ENCODE measurements at places on chromosomes 4 and X. TPM values are rescaled to one million over a fixed set of nuclear protein-coding genes. Genes with fewer than 3 reads are reported as not detected.

KLF3 gene
- 27.7 TPM for total RNA-seq

IQCM gene
- not detected for total RNA-seq

DNASE1L1 gene
- total RNA-seq, result 58.9 TPM

HSD17B13 gene
- total RNA-seq, result under 0.01 TPM

GRCh38 chr4:47855350-47855749 lies 17.5 kb upstream of the CORIN start:
- H3K36me3 ChIP-seq, result peaks cover 3% of the 10 kb centered on the region
- no peak for DNase-seq
- no peak overlapping the region for H3K4me3 ChIP-seq
- peaks cover 29% of the 10 kb centered on the region for H3K4me1 ChIP-seq

CXorf65 gene
- not detected for total RNA-seq

DNA sequence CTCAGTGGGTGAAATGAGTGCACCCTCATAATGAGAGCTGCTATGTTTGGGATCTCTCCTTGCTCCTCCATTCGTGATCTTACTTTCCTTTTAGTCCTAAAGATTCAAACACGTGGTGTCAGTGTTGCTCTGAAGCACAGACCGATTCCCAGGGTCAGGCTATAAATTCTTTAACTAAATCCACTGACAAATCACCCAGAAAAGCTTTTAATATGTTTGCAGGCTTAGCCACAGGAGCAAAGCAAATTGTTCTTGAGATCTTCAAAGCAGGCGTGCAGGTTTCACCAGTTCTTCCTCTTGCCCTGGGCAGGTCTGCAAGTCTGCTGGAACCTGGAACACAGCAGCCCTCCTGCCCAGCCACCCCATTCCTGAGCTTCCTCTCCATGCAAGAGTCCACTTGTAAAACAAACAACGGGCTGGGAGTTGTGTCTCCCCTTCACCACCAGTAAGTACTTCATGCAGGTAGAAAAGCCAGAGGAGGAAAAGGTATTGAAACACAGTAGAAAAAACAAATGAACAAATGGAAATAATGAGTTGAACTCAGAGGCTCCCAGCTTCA lies 70.1 kb upstream of the ENPP6 start:
- no peaks in the 10 kb centered on the region for H3K27me3 ChIP-seq
- peak; percentile 90 for DNase-seq
- no peak overlapping the region for H3K27ac ChIP-seq
- no peaks in the 10 kb centered on the region for H3K36me3 ChIP-seq

DNA sequence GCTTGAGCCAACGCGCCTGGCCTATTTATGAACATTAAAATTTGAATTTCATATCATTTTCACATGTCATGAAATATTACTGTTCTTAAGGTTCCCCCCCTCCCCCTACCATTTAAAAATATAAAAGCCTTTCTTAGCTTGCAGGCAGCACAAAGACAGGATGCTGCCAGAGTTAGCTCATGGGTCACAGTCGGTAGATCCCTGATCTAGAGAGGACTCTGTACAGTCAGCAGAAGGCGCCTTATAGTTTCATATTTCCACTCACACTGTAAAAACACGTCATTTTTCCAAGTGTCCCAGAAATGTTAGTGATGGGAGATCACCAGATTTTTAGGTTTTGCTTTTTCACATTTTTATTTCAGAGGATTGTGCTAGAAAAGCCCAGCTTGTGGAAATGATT lies 12.2 kb downstream of the NOCT start:
- peaks cover 6% of the 10 kb centered on the region for H3K4me1 ChIP-seq
- no peak for DNase-seq
- H3K27me3 ChIP-seq, result no peaks in the 10 kb centered on the region
- H3K4me3 ChIP-seq, result no peak overlapping the region
- peaks cover 7% of the 10 kb centered on the region for H3K36me3 ChIP-seq
- no peak overlapping the region for H3K27ac ChIP-seq

PAGE4 gene
- total RNA-seq, result not detected

DNA sequence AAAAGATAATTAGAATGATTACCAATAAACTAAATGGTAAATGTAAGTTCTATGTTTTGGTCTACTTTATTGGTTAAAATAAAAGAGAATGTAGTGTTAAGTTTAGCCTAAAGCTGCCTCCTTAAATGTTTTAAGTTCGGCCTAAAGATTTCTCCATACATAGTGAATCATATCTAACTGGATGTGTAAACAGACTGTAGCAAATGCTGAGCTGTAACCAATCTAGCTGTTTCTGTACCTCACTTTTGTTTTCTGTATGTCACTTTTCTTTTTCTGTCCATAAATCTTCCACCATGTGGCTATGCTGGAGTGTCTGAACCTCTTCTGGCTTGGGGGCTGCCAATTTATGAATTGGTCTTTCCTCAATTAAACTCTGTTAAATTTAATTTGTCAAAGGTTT lies 121.2 kb downstream of the TBCK start:
- H3K36me3 ChIP-seq, result peaks cover 14% of the 10 kb centered on the region
- DNase-seq, result no peak
- no peak overlapping the region for H3K27ac ChIP-seq
- no peak overlapping the region for H3K4me3 ChIP-seq

GRCh38 chr4:34289489-34289888 lies 1954.8 kb downstream of the ARAP2 start:
- no peaks in the 10 kb centered on the region for H3K4me1 ChIP-seq
- H3K4me3 ChIP-seq, result no peak overlapping the region
- DNase-seq, result no peak
- H3K27ac ChIP-seq, result no peak overlapping the region

MAGED2 gene
- 207 TPM for total RNA-seq

- H3K4me1 ChIP-seq, result peaks cover 3% of the 10 kb centered on the region
- H3K36me3 ChIP-seq, result no peaks in the 10 kb centered on the region
- no peak for DNase-seq
- no peak overlapping the region for H3K4me3 ChIP-seq
- no peaks in the 10 kb centered on the region for H3K27me3 ChIP-seq
Measured at GRCh38 chr4:183403961-183404360, 40.5 kb upstream of the CDKN2AIP start.

GYPA gene
- not detected for total RNA-seq

TLR7 gene
- under 0.01 TPM for total RNA-seq
